ENCODE measurements at places on chromosomes 5 and 9. TPM values are rescaled to one million over a fixed set of nuclear protein-coding genes. Genes with fewer than 3 reads are reported as not detected.

- DNase-seq: peak; percentile 23
Observed at GRCh38 chr9:13110766-13111417, 168.6 kb downstream of the MPDZ start.

DNA sequence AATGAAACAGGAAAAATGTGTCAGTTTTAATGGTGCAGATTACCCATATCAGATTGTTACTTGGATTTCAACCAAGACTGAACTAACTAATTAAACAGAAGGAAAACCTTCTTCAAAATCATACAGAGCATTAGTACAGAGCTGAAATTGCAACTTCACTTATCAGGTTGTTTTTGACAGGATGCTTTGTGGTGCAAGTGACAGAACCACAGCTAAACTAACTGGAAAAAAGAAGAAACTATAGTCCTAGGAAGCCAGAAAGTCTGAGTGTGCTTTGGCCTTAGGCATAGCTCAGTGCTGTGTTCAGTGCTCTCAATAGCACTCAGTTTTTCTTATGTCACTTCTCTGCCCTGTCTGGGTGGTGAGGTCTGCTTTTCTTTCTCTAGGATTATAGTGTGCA lies 267.4 kb downstream of the CHSY3 start:
- DNase-seq: no peak

DNA sequence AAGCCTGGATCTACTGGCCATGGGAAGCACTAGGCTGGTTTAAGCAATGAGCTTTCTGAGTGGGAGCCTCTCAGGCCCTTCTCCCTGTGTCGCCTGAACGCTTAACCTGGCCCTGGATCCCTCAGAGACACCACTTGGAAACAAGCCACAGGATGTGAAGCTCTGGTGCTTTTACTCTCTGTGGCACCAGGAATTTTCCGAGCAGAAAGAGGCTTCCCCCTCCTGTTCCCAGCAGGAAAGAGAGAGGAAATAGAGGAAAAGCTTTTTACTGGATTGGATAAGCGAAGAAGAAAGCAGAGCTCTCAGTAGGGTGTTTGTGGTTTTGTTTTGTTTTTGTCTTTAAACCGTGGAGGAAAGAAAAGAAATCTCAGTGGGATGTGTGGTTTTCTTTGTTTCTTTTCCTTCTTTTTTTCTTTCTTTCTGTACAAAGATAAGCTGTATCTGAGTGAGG lies 34.5 kb downstream of the COL15A1 start:
- DNase-seq: no peak

- DNase-seq: no peak
Observed at GRCh38 chr5:38695021-38695958, 138.8 kb upstream of the LIFR start.

GRCh38 chr5:89946916-89947315 lies 462.6 kb downstream of the CETN3 start:
- no peak for DNase-seq

DNA sequence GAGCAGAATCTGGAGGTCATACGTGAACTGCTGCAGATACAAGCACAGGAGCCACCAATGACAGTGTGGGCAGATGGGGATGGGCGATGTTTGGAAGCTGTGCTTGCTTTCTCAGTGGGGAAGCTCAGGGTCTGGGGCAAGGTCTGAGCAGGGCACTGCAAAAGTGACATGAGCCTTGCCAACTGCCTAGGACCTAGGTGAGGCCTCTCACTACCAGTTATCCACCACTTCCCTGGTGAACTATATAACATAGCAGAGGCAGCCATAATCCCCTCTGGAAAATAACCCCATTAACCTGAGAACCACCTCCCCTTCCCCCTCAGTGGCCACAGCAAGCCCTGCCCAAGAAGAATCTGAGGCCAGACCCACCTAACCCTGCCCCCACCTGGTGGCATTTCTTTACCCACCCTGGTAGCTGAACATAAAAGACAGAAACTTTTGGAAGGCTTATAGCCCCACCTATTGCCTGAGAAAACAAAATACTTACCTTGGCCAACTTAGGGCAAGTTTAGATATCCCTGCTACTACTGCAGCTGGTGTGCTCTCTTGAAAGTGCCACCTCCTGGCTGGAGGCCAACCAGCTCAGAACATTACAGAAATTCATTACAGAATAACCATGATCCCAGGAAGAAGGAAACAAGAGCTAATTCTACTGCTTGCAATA lies 18.8 kb upstream of the SPEF2 start:
- DNase-seq: no peak

DNA sequence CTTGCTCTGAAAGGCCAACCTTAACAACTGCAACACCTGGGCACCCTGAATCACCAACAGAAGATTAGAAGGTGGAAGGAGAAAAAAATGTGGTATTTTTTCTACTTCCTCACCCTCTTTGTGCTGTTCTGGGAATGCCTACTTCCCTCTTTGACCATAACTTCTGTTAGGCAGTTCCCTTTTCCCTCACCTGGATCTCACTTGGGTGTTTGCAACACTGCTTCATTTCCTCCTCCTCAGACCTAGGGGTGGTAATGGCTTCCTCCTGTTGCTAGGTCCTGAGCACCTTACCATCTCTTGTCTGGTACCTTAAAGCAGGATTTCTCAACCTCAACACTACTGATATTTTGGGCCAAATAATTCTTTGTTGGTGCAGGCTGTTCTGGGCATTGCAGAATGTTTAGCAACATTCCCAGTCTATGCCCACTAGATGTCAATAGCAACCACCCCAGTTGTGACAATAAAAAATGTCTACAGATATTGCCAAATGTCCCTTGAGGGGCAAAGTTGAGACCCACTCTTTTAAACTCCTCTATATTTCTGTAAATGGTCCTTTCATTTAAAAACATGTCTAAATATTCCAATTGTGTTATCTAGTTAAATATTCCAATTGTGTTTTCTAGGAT lies 300.0 kb upstream of the VLDLR start:
- DNase-seq: no peak

- peak; percentile 62 for DNase-seq
Observed at GRCh38 chr9:34989946-34990635, 546 bp downstream of the DNAJB5 start.

The GCNT1 gene
- 1.3 TPM for total RNA-seq

The FGFR4 gene
- total RNA-seq: 0.93 TPM

The CCNI2 gene
- total RNA-seq: 0.08 TPM

The FOXI1 gene
- total RNA-seq: not detected

The FAM153A gene
- 0.63 TPM for total RNA-seq

Measured in left ventricle myocardium inferior (tissue), 1 donor.